ENCODE measurements at places on chromosomes 13 and 19.

- no peak for DNase-seq
Measured at GRCh38 chr13:69999875-70000274, 107.8 kb upstream of the ATXN8OS start.

GRCh38 chr13:32639502-32640105, 53.4 kb downstream of the PDS5B start:
- DNase-seq: no peak

- DNase-seq: no peak
Measured at GRCh38 chr13:45276913-45277312, 64.1 kb downstream of the TPT1 start.

DNA sequence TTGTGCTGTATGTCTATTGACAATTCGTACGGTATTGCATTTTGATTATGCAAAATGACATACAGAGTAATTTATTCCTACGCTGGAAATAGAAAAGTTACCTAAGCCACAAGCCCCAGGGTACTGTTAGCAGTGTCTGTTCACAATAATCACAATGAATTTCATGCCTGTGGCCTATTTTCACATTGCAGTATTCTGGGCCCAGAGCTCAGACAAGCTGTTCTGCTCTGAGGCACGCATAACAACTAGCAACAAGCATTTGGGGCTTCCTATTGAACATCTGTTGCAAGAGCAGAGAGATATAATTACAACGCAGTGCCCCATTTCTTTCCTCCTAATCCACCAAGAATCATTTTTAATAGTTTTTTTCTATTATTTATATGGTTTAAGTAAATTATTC, 158.9 kb upstream of the SGCG start:
- DNase-seq: no peak

DNA sequence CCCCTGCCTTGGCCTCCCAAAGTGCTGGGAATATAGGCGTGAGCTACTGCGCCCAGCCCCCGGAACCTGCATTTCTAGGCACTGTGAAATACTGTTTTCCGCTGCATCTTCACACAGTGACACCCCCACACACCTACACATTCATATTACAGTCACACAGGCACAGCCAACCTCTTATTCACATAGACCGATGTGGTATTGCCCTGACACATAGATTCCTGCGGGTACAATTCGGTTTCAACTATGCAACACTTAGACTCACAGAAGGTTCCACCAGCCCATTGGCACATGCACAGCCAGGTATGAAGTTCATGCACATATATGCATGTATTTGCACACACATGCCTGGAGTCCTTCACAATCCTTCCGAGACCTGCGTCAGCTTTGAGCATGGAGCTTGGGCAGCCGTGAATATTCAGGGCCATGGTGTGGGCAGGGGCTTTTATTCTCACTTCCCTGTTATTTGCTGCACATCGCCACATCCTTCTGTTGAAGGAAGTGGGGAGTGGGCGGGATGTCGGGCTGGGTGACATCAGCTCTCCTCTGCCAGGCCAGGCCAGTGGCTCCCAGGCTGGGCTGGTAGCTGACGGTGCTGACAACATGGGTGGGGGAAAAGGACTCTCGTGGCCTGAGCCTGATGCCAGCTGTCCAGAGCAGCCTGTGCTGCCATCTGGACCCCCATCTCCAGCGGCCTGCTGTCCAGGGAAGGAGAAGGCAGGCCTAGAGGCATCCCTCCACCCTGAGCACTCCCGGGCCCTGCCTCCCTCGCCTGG, 5.4 kb upstream of the CDC37 start:
- no peak for DNase-seq

- DNase-seq: peak; percentile 28
Measured at GRCh38 chr19:2014731-2015607, 545 bp downstream of the BTBD2 start.

DNA sequence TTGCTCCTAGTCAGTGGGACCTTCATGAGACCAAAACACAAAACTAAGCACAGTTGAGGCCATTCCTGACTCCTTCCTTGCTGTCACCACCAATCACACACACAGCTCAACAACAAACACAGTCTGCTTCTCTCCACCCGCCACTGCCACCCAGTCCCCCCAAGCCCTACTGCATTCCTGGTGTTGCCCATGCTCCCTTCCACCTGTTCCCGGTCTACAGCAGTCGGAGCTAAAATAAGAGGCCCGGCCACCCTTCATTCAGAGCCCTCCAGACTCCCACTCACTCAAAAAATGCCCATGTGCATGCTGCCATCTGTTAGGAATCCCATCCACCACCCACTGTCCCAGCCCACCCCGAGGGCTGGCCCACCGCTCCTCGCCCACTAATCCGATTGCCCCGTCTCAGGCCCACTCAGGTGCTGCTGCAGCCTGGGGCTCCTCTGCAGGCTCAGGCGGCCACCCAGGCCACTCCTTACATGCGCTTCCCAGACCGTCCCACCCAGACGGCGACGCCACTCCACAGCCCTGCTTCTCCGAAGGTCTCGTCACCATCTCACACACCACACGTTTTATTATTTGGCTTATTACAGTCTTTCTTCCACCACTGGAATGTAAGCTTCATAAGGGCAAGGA, 127.6 kb downstream of the RNF17 start:
- no peak for DNase-seq

- DNase-seq: no peak
Measured at GRCh38 chr19:18788529-18789421, 2.3 kb downstream of the COMP start.

- no peak for DNase-seq
Measured at GRCh38 chr13:25733696-25734435, 317.9 kb downstream of the SHISA2 start.

DNA sequence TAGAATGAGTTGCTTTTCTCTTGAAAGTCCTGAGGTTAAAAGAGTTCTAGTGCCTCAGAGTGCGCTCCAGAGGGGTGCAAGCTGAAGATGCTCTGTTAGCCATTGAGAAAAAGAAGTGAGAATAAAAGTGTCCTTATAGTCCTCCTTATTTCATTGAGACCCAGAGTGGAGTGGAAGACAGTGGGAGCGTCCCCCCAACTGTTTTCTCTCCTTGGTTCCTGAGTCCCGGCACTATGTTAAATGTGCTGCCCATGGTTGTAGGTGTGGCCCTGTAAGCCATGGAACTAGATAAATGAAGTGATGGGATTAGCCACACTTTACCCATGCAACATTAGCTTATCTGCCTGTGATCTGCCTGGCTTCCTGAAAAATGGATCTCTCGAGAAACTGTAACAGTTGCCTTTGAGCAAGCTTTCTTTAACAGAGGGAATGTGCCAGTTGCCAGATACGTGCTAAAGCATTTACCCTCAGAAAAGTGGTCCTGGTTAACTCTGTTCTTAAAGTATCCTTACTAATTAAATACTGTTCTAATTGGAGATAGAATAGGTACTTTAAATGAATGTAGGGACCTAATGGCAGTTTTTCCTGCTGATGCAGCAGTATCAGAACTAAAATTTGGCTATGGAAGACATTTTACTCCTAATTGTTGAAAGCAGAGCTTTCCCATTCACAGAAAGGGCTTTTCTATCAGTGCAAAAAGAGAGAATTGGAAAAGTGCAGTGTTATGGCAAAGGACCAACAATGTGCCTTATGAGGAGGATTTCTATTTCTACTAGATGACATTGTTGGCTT, 21.4 kb upstream of the PSG9 start:
- no peak for DNase-seq

DNA sequence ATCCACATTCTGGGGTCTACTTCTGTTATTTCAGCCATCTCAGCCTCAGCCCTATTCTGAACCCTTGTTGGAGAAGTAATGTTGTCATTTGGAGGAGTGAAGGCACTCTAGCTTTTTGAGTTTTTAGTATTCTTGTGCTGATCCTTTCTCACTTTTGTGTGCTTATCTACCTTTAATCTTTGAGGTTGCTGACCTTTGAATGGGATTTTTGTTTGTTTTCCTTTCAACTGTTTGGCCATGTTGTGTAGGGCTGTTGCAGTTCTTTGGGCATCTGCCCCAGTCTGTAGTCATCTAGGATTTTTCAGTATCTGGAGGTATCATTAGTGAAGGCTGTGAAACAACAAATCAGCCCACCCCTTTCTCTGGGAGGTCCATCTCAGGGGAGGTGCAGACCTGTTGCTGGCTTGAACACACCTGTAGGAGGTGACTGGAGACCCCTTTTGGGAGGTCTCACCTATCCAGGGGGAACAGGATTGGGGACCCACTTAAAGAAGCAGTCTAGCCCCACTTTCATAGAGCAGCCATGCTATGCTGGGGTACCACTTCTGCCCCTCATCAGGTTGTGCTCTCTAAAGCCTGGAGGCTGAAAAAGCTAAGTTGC, 1391.4 kb downstream of the UQCRFS1 start:
- DNase-seq: no peak

DNA sequence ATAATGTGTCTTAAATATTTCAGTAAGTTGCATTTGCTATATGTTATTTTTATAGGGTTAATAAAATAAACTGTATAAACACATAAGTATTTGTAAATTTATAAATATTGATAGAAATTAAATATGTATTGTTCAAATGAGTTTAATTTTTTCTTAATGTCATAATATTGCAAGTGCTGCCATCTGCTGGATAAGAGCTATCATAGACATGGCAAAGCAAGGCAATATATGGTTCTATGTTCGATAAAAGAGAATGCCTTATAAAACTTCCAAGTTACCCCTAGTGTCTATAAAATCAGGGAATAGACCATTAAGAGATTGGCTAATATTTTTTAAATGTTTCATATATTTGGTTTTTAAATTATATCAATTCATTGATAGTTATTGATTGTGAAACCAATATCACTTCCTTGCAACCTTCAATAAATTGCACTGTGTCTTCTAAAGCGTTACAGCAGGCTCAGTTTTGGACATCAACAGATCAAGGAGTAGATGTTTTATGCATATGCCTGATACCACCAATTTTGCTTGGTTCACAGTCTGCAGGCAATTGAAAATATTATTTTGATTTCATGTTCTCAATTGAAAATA, 29.0 kb upstream of the SLITRK6 start:
- peak; percentile 17 for DNase-seq
